ENCODE measurements at places on chromosomes 3 and 15. TPM values are rescaled to one million over a fixed set of nuclear protein-coding genes. Genes with fewer than 3 reads are reported as not detected.

DNA sequence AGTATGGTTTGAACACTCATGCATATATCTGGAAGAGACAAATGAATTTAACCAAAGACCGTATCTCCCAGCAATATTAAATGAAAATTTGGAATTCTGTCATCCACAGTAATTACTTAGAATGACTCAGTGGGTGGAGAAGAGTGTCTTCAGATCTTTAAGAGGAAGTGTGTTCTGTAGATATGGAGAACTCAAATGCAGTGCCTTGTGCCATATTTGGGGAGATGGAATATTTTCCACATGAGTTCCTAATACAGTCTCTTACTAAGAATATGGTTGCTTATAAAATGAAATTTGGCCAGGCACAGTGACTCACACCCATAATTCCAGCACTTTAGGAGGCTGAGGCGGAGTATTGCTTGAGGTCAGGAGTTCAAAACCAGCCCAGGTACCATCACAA, 40.5 kb downstream of the ANO10 start:
- H3K27me3 ChIP-seq, result no peaks in the 10 kb centered on the region
- no peaks in the 10 kb centered on the region for H3K4me1 ChIP-seq
- no peaks in the 10 kb centered on the region for H3K36me3 ChIP-seq
- DNase-seq, result no peak

- DNase-seq, result peak; percentile 4
- no peaks in the 10 kb centered on the region for H3K36me3 ChIP-seq
- no peak overlapping the region for H3K4me3 ChIP-seq
- H3K27me3 ChIP-seq, result no peaks in the 10 kb centered on the region
- H3K27ac ChIP-seq, result no peak overlapping the region
Observed at GRCh38 chr3:54891540-54891897, 36.3 kb downstream of the LRTM1 start.

Gene PLA1A
- 1.1 TPM for total RNA-seq

Gene MYD88
- total RNA-seq, result 15.1 TPM

Gene RPP25
- 3.5 TPM for total RNA-seq
